ENCODE measurements at places on chromosomes 4 and X.

DNA sequence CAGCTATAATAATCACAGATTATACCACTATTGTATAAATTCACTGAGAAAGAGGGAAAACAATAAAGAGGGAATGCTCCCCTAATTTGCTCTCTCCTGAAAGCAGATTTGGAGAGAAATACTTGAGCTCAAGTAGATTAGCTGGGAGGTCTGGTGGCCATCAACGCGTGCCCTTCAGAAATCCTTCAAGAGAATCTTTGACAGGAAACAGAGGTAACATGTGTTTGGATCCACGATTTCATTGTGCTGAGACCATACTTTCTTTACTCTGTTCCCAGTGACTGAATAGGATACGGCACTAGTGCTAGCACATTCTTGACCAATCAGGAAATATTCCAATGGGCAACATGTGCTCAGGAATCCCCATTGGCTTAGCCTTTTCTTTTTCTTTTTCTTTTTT lies 1395.3 kb downstream of the RAPGEF2 start:
- no peak for DNase-seq

GRCh38 chrX:136260776-136261175 lies 9.6 kb upstream of the MAP7D3 start:
- DNase-seq, result no peak

GRCh38 chr4:53646795-53647194 lies 55.5 kb upstream of the LNX1 start:
- DNase-seq, result no peak

GRCh38 chr4:153579872-153580271 lies 104.2 kb upstream of the TLR2 start:
- DNase-seq, result no peak

- DNase-seq, result peak; percentile 4
Measured at GRCh38 chr4:168881781-168882420, 128.2 kb downstream of the CBR4 start.

All from RWPE1 (cell line).